ENCODE measurements at places on chromosomes 6 and 20.

DNA sequence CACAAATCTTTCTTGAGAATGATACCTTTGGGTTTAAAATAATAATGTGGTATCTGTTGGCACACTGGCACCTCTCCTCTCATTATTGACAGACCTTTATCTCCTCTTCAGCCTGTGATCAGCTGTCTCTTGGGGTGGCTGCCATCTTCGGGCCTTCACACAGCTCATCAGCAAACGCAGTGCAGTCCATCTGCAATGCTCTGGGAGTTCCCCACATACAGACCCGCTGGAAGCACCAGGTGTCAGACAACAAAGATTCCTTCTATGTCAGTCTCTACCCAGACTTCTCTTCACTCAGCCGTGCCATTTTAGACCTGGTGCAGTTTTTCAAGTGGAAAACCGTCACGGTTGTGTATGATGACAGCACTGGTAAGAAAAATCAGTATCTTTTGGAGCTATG lies 232.8 kb downstream of the GRIK2 start:
- no peak for DNase-seq

GRCh38 chr6:455006-455585 lies 63.5 kb downstream of the IRF4 start:
- no peak for DNase-seq

GRCh38 chr20:53074811-53075314 lies 102.7 kb downstream of the TSHZ2 start:
- DNase-seq = no peak

- DNase-seq = no peak
These were observed 343.0 kb downstream of the CDKAL1 start for GRCh38 chr6:20877008-20877937.

GRCh38 chr6:30800871-30801270 lies 56.5 kb upstream of the IER3 start:
- no peak for DNase-seq

DNA sequence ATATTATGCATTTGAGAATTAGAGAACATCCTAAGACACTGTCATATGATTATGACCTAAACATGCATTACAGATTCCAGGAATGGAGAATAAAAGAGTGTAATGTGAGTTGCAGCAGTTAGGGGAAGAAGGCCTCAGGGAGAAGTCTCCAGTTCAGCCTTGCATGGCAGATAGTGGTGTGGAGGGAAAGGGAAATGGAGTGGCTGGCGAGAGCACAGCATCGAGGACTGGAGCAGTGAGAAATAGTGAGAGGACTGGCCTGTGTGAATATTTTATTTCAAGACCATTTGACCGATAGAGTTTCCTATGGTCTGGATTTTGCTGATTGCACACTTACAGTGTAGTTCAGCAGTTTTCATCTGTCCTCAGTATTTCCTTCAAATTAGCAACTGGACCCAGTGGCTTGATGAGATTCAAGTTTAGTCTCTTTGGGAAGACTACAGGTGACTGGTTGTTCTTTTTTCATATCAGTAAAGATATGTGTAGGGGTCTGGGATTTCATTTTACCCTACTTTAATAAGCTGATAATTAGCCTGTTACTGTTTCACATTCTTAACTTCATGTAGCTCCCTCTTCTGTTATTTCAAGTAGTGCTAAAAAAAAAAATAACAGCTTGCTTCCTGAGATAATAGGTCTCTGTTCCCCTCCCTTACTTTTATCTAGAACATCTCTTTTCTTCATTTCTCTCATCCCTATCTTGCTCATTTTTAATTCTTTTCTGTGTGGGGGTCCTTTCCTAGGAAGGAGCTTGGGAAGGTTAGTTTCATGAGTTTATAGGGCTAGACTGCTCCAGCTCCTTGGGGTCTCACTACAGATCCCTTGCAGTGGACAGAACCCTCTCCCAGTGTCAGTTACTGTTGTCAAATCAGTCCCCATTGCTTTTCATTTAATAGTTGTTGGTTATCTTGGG lies 27.9 kb downstream of the BLTP3A start:
- no peak for DNase-seq

GRCh38 chr6:117206522-117206921 lies 58.8 kb upstream of the VGLL2 start:
- no peak for DNase-seq

GRCh38 chr6:36926708-36927513 lies 27.6 kb upstream of the PI16 start:
- no peak for DNase-seq

GRCh38 chr6:46246081-46246480 lies 75.3 kb upstream of the ENPP5 start:
- no peak for DNase-seq

DNA sequence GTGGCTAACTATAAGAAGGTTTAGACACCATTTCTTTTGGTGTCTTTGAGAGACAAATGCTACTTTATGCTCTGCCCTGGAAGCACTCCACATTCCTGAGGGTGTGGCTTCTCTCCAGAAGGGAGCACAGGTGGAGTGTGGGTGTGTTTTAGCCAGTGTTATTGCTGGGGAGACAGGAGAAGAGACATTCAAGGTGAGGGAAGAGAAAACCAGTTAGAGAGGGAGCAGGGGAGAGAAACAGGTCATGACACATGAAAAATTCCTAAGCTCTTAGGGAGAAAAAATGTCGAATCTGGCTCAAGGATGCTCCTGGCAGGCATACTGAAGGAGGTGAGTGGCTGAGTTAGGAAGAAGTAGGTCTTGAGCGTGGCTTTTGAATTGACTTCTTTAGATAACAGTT lies 292.8 kb downstream of the CLIC5 start:
- no peak for DNase-seq

DNA sequence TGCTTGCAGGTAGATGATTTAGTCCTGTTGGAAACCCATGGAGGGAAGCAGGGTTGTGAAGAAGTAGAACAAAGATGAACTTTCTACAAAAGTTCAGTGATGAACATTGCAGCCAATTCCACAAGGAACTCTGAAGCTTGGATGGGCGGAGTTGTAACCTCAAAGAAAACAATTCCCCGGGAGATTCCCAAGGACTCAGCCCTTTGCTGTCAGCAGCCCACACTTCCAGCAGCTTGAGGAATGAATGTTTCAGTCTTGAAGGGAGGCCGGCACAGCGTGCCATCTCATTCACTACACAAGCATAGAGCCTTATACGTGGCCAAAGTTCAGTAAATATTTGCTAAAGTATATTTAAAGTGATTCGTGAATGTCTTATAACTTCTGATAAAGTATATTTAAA lies 269.4 kb downstream of the NKAIN2 start:
- no peak for DNase-seq

All from activated CD4-positive, alpha-beta T cell treated with anti-CD3 and anti-CD28 coated beads for 1 hour (primary cell).